Stimulated activated CD8-positive, alpha-beta memory T cell treated with anti-CD3 and anti-CD28 coated beads, Interleukin-7, amount 100 ng/mL, for 48 hours (primary cell): ENCODE measurements at places on chromosomes 16 and 17.

DNA sequence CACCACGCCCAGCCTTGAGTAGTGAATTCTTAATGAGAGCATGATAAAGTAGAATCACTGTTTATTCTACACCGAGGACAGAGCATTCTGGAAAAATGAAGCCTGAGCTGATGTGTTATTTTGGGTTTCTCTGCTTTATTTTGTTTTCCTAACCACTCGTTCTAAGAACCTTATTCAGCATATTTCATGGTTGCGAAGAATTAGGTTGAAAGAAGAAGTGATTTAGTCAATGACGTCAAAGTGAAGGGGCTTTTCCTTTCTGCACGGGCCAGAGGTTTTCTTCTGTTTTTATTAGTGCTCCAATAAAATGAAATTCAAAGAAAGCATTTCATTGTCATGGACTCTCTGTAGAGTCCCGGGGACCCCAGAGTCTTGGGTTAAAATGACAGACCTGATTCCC, 178.5 kb downstream of the MAF start:
- DNase-seq: no peak

DNA sequence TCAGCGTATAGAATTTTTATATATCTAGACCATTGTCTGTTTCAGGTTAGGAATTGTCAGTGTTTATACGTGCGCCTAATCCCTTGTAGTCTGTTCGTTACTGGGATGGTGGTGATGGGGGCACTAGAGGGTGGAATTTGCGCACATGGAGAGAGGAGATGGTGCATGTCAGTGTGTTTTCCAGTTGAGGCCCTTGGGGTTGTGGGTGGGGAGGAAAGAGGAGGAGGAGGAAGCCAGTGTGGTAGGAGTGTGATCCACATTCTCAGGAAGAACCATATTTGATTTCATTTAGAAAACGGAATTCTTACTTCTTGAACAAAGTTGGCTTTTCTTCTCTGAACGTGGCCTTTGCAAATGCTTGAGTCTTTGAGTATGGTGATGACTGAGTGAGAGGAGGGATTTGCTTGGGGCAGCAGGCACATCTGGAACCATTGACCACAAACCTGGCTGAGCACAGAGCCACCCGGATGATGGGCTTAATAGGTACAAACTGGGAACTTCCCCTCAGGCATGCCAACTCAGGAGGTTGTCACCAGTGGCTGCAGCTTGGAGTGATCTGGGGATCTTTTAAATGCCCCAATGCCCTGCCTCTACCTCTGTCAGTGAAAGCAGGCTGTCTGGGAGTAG, 98.9 kb downstream of the PRKCB start:
- no peak for DNase-seq

DNA sequence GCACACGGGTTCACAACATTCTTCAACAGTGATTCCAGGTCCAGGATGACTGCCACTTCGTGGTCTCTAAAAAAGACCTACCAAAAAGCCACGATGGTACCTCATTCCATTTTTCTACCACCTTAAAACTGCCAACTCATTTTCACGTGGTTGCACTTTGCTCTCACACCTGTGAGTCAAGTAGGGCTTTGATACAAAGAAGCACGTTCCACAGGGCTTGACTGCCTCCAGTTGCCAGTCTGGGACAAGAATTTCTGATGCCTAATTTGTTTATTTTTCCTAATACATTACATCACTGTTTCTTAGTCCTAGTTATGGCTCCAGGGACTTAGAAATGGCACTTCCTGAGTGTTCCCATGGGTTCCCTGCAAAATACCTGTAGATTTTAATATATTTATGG, 911.6 kb upstream of the EEF2KMT start:
- no peak for DNase-seq

GRCh38 chr16:5668553-5668952, 571.0 kb upstream of the EEF2KMT start:
- no peak for DNase-seq

DNA sequence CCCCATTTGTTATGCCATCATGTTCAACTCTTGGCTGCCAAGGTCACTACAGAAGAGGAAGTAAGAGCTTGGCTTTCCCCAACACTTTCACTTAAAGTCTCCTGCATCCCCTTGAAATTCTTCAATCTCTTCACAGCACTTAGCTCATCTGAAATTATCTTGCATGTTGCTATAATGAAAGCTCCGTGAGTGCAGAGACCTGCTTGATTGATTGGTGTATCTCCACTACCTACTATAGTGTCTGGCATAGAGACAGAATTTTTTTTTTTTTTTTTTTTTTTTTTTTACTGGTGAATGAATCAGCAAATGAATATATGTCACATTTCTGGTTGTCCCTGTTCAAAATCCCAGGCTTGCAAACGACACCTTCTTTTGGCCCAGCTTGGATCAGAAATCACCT, 1.9 kb upstream of the SDR42E1 start:
- DNase-seq: no peak

GRCh38 chr17:75048249-75048878, 1.3 kb downstream of the KCTD2 start:
- no peak for DNase-seq
